ENCODE measurements at places on chromosomes 5 and 9. TPM values are rescaled to one million over a fixed set of nuclear protein-coding genes. Genes with fewer than 3 reads are reported as not detected.

Gene PLAC8L1
- polyA plus RNA-seq: not detected

Gene PROP1
- not detected for polyA plus RNA-seq

GRCh38 chr9:31519011-31519410, 865.4 kb upstream of the ACO1 start:
- peak; percentile 22 for DNase-seq

GRCh38 chr9:35681341-35682002, 7.7 kb downstream of the CA9 start:
- DNase-seq: no peak

DNA sequence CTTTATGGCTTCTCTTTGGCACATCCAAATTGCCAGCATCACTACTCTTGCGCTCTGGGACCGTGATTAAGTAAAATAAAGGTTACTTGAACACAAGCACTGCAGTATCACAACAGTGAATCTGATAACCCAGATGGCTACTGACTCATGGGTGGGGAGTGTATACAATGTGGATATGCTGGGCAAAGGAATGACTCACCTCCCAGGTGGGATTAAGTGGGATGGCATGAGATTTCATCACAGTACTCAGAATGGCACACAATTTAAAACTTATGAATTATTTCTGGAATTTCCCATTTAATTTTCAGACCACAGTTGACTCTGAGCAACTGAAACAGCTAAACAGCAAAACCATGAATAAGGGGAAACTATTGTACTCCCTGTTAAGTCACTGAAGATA, 4.3 kb downstream of the GFM2 start:
- no peak for DNase-seq

DNA sequence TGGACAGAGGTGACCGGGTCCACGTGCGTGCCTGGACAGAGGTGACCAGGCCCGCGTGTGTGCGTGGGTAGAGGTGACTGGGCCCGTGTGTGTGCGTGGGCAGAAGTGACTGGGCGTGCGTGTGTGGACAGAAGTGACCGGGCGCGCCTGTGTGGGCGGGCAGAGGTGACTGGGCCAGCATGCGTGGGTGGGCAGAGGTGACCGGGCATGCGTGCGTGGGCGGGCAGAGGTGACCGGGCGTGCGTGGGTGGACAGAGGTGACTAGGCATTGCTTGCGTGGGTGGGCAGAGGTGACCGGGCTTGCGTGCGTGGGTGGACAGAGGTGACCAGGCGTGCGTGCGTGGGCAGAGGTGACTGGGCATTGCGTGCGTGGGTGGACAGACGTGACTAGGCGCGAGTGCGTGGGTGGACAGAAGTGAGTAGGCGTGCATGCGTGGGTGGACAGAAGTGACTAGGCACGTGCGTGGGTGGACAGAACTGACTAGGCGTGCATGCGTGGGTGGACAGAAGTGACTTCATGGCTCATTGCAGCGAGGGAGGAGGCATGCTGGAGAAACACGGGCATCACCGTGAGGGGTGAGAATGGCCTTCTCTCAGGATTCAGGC, 254.1 kb upstream of the IRX4 start:
- no peak for DNase-seq

GRCh38 chr9:19620326-19620725, 168.5 kb downstream of the SLC24A2 start:
- no peak for DNase-seq

DNA sequence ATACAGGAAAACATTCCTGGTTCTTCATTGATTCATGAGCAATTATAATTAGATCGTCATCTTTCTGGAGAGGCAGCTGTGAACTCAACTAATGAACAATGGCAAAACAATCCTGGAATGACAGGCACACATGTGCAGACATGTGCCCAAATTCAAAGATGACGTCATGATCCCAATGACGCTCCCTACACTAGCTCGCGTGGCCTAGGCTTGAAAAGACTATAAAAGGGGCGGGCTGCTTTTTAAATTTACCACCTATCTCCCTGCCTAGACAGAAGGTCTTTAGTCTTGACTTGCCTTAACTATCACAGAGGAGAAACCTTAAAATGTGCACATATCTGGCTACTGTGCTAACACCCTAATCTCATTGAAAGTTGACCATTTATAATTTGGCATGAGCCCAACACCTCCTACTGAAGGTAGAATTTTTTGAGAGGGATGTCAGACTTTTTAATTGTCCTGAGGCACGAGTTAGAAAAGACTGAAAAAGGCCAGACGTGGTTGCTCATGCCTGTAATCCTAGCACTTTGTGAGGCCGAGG, 88.2 kb downstream of the PRRT1B start:
- DNase-seq: no peak

GRCh38 chr9:126806336-126806735, 1.5 kb downstream of the ZBTB43 start:
- no peak for DNase-seq

DNA sequence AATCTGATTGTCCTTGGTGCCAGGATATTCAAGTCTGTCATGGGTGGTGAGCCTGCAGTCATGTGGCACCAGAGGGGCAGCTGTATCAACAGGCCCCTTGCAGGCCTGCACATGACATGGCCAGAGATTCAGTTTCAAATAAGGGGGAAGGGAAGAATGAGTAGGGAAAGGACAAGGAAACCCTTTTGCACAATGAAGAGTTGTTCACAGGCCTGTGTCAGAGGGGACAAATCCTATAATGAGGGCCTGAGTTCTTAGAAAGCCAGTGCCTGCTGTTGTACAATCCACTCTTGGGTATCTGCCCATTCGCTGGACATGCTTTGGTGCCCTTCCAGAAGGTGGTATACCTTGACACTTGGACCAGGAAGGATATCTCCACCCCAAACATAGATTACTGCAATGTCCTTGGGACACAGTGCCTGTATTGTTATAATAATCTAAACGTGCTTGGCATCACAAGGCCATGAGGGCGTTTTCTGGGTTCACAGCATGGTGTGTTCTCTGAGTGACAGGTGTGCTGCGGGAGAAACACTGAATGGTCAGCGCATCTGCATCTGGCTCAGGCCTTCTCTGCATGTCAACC, 1.9 kb upstream of the TMEM171 start:
- peak; percentile 74 for DNase-seq

- DNase-seq: no peak
These were observed 350.5 kb upstream of the DAB2 start for GRCh38 chr5:39775086-39775796.

DNA sequence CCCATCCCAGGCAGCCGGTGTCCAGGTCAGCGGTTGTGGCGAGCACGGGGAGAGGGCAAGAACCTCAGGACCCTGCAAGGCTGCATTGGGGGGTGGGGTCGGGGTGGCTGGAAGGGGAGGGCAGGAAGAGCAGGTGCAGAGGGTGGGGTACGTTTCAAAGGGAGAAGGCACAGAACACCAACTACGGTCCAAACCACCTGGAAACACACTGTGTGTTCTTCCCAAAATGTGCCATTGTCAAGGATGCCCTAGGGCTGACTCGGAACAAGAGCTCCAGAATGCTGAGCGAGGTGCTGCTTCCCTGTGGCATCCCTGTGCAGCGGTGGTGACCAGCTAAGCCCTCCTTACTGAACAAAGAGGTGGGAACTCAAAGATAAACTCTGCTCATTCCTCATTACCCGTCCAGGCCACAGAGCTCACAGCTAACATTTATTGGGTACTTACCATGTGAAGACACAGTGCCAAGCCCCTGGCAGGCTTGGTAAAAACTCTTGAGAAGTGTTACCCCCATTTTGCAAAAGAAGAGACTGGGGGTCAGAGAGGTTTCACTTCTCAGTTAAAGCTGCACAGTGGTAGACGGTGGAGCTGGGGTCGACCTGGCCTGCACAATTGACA, 153.8 kb downstream of the COL23A1 start:
- DNase-seq: no peak

All from kidney (tissue), 22 donors.